WTC11 (cell line): ENCODE measurements at places on chromosomes 2 and 18. TPM values are rescaled to one million over a fixed set of nuclear protein-coding genes. Genes with fewer than 3 reads are reported as not detected.

Gene SLC9A4
- total RNA-seq: 0.09 to 0.11 TPM in 2 of 3 replicates, not detected in the other

Gene CENPA
- 37.4 to 45.6 TPM (median 40.2 TPM) in 3 replicates for total RNA-seq

Gene KYNU
- 0.18 to 0.85 TPM (median 0.21 TPM) in 3 replicates for total RNA-seq

Gene TLX2
- 0.18 to 0.39 TPM (median 0.26 TPM) in 3 replicates for total RNA-seq

Gene RPE
- 61.3 to 66.5 TPM (median 63.9 TPM) in 3 replicates for total RNA-seq

Gene ABCG8
- total RNA-seq: 0.23 to 0.25 TPM in 2 of 3 replicates, not detected in the other

Gene PDCD1
- 0.25 to 0.52 TPM (median 0.30 TPM) in 3 replicates for total RNA-seq

Gene RAB6C
- 0.07 to 0.09 TPM (median 0.07 TPM) in 3 replicates for total RNA-seq

Gene PSTPIP2
- 1.9 to 2.5 TPM (median 1.9 TPM) in 3 replicates for total RNA-seq

Gene GPR39
- total RNA-seq: 0.74 to 1.2 TPM (median 0.85 TPM) in 3 replicates

Gene NPPC
- 0.98 to 2.5 TPM (median 2.2 TPM) in 3 replicates for total RNA-seq

Gene ASB18
- total RNA-seq: not detected in 3 replicates

Gene PMAIP1
- total RNA-seq: 152 to 162 TPM (median 161 TPM) in 3 replicates

Gene RAX
- 0.57 to 0.94 TPM (median 0.89 TPM) in 3 replicates for total RNA-seq
